RWPE2 (cell line): ENCODE measurements at places on chromosomes 6 and 20.

GRCh38 chr20:63160641-63161175 lies 55.2 kb downstream of the YTHDF1 start:
- DNase-seq, result peak; percentile 73

GRCh38 chr6:143578054-143578453 lies 66.5 kb upstream of the FUCA2 start:
- no peak for DNase-seq

DNA sequence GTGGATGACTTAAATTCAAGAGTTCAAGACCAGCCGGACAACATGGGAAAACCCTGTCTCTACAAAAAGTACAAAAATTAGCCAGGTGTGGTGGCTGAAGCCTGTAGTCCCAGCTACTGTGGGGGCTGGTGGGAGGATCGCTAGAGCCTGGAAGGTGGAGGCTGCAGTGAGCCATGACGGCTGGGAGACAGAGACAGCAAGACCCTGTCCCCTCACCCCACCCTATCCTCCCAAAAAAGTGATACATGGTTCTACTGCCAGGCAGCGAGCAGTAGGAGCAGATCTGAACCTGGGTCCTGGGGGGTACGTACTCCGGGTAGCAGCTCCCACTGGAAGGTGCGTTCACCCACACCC lies 2.2 kb downstream of the PSMA7 start:
- no peak for DNase-seq

DNA sequence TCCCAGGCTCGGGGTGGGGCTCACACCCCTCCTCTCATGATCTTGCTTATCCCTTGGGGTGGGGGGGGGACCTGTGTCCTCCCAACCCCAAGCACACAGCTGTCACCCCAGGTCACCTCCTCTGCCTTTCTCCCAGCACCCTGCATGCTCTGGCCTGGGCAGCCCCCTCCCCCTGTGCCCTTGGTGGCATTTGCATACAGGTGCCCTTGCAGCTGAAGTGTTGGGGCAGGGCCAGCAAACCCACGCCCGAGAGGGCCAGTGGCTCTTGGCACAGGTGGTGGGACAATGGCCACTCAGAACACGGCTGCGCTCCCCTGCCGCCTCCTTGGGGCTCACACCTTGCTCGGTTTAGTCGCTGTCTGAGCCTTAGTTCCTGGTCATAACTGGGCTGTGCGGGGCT lies 11.3 kb upstream of the MYT1 start:
- peak; percentile 80 for DNase-seq

- DNase-seq, result no peak
Measured at GRCh38 chr20:21511485-21511849, 2.4 kb downstream of the NKX2-2 start.

GRCh38 chr6:170099387-170099786 lies 191.5 kb downstream of the DLL1 start:
- DNase-seq, result no peak

GRCh38 chr6:127458817-127459216 lies 372 bp downstream of the KIAA0408 start:
- DNase-seq, result no peak

DNA sequence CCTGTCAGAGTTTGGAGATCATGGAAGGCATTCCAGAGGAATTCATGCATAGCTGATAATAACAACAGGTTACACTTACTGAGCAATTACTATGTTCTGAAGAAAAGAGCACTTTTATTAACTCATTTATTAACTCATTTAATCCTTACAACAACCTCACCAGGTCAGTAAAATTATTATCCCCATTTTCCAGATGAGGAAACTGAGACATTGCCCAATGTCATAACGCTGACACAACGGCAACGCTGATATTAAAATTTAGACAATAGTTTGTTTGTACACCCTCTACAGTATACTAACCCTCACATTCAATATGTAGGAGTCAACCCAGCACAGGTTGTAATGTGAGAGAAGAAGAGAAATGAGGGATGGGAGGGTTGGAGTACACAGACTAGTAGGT lies 105.0 kb downstream of the RNGTT start:
- DNase-seq, result no peak

GRCh38 chr6:150026976-150027805 lies 1.9 kb upstream of the RAET1L start:
- no peak for DNase-seq

GRCh38 chr6:17297271-17298080 lies 16.3 kb downstream of the RBM24 start:
- no peak for DNase-seq

- no peak for DNase-seq
Measured at GRCh38 chr6:81204731-81205130, 547.8 kb downstream of the TENT5A start.
